ENCODE measurements at places on chromosomes 2 and 18.

DNA sequence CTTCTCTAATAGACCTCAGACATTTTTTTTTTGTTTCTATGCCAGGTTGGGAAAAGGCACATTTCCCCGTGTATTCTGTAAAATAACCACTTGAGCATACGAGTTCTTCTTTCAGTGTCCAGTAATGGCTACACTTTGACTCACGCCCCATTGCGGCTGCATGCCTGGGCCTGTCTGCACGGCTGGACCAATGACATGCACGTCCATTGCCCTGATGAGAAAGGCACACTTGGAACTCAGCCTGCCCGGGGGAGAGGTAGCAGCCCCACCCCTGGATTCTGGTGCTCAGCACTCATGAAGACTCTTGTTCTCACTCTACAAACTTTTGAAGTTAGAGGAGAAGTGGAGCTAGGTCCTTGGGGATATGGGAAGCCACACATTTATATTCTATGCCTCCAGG is 5.8 kb downstream of the PCARE start:
- DNase-seq = no peak

DNA sequence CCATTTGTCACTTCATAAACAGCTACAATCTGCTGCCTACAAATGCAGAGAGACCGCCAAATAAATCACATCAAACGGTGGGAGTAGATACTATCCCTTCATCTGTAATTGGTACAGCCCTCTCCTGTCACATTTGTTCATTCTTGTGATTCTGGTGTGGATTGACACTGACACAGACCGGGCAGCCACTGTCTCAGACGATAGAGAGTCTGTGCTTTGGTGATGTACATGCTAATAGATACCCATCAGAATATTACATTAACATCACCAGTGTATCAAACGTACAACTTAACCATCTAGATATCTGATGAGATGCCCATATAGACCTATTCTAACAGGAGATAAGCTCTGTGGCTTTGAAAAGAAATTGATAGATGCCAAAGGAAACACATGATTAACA is 419.7 kb upstream of the ZEB2 start:
- no peak for DNase-seq

GRCh38 chr18:29311580-29311979 is 1134.7 kb upstream of the CDH2 start:
- no peak for DNase-seq

DNA sequence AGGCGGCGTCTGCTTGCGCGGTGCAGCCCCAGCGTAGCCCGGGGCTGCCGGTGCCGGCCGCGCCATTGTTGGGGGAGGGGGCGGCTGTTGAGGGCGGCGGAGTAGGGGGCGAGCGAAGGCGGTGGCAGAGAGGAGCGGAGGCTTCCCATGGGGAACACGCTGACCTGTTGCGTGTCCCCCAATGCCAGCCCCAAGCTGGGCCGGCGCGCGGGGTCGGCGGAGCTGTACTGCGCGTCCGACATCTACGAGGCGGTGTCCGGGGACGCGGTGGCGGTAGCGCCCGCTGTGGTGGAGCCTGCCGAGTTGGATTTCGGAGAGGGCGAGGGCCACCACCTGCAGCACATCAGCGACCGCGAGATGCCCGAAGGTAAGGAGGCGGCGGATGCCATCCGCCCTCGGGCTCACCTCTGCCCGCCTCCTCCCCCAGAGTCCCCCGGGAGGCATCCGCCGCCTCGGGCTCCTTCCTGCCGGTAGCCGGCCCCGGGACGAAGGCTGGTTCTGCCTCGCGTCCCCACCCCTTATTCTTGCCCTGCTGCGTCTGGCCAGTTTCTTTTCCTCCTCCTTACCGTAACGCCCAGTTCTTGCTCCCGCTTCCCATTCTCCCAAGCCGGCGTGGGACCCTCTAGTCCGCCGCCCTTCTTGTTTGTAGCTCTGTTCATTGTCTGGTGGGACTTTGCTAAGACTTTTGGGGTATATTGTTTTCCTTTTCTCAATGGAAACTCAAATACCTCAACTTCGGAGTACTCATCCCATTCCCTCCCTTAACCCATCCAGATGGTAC is 500 bp downstream of the CCNYL1 start:
- no peak for DNase-seq

DNA sequence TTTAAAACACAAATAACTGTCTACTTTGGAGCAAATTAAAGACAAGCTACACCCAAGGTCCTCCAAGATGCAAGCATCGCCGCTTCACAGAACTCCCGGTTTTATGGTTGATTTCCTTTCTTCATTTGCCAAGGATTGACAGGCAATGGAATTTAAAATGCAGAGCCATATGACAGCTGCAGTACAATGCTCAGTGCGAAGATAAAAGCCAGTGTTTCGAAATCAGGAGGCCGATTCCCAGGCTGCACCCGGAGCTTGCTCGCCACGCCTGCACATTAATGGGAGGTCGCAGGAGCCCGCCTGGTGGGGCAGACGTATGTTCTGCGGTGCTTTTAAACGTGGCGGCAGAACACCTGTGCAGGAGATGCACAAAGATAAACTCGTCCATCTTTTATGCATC is 727.6 kb upstream of the SOX11 start:
- no peak for DNase-seq

- DNase-seq = peak; percentile 46
These were observed 923 bp downstream of the FIGLA start for GRCh38 chr2:70789304-70790135.

DNA sequence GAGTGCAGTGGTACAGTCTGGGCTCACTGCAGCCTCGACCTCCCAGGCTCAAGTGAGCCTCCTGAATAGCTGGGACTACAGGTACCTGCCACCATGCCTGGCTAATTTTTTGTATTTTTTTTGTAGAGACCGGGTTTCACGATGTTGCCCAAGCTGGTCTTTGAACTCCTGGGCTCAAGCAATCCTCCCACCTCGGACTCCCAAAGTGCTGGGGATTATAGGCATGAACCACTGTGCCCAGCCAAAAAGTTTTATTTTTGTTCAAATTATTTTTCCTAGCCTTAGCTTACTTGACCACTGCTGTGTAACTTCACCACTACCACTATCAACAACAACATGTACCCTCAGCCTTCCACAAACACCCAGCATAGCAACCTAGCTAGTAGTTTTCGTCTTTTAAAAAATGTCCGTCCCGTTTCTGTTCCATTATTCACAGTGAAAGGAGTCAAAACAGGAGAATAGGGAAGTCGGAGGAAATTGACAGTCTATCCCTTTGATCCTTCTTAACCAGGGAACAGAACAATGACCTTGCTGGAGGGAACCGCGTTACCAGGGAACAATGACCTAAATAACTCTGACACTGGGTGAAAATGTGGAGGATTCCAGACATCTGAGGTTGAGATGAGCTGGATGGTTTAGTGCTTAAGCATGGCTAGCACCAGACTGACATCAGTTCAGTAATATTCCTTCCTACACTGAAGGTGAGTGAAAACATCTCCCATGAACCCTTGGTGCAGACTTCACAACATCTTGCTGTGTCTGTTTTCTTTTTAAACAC is 69.2 kb upstream of the ARL4C start:
- DNase-seq = no peak

DNA sequence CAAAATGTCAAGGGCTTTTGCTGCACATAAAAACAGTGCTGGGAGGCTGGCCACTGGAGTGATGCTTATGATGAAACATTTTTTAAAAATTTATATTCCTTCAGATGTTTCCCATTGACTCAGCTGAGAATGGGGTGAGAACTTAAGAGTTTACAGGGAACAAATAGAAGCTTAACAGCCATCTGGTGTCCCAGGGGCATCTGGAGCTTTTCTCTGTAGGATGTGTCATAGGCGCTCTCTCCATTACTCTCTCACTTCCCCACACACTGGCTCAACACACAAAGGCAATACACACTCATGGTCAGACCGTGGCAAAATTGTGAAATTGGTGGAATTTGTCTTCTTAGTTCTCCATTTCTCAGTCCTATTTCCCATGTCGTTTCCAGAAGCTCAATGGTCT is 783.1 kb upstream of the LRRTM1 start:
- no peak for DNase-seq

All from activated CD8-positive, alpha-beta memory T cell treated with anti-CD3 and anti-CD28 coated beads for 48 hours (primary cell).